Hepatocyte (in vitro differentiated cells): ENCODE measurements at places on chromosomes 6 and 20. TPM values are rescaled to one million over a fixed set of nuclear protein-coding genes. Genes with fewer than 3 reads are reported as not detected.

GRCh38 chr6:1913577-1913976 is 303.9 kb downstream of the FOXC1 start:
- DNase-seq, result no peak

DNA sequence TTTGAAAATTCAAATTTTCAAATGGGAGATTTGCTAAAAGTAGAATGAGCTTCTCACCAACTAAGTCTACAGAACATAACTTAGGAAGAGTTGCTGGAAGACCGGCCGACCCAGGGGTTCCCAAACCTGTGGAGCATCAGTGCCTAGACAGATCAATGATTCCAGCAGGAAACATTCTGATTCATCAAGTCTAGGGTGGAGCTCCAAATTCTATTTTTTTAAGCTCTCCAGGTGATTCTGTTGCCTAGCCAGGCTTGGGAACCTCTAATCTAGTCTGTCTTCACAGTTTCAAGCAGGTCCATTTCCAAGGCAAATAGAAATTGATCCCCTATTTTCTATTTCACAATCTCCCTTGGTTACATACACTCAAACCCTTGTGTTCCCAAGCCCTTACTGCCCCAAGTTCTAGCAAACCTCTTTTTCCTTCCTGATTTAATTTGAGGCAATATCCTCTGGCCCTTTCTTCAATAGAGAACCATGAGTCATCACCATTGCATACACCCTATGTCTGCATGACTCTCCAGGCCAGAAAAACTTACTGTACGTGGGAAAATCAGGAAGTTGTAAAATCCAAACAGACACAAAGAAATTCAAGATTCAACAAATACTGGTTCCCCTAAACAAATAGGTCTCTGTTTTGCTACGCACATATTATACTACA is 8.9 kb downstream of the ATXN1 start:
- DNase-seq, result peak; percentile 63

GRCh38 chr6:68238097-68238601 is 396.9 kb upstream of the ADGRB3 start:
- no peak for DNase-seq

- DNase-seq, result no peak
Measured at GRCh38 chr6:42831237-42831636, 48.2 kb upstream of the RPL7L1 start.

The SPEF1 gene
- total RNA-seq, result 0.63 TPM in 1 of 2 replicates, not detected in the other

The XKR7 gene
- 0.12 and 0.37 TPM in 2 replicates for total RNA-seq

DNA sequence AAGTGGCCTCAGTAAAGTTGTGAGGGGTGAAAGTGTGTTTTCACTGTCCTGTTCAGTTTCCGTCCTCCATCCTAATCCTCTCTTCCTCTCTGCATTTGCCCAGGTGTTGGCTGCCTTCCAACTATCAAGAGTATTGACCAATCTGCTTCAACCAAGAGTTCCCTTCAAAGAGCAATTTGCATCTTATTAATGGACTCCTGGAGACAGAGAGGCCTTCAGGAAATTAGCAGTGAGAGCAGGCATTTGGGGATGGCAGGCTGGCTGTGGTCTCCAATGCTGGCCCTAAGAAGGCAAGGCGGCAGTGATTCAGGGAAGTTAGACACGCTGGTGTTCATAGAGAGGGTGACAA is 77.2 kb downstream of the GPR6 start:
- no peak for DNase-seq

The IL17A gene
- total RNA-seq, result not detected in 2 replicates

- DNase-seq, result no peak
Measured at GRCh38 chr6:148146717-148147462, 195.7 kb upstream of the SASH1 start.

The DXO gene
- 16.1 and 22.2 TPM in 2 replicates for total RNA-seq

The ARMH2 gene
- not detected in 2 replicates for total RNA-seq

The OR14J1 gene
- total RNA-seq, result not detected in 2 replicates

GRCh38 chr6:4441981-4442434 is 306.6 kb upstream of the ECI2 start:
- peak; percentile 18 for DNase-seq

The RGS17 gene
- 0.24 and 0.97 TPM in 2 replicates for total RNA-seq

- no peak for DNase-seq
Measured at GRCh38 chr20:61555566-61555965, 303.5 kb downstream of the CDH4 start.

The EPB41L1 gene
- 32.6 and 36.4 TPM in 2 replicates for total RNA-seq

DNA sequence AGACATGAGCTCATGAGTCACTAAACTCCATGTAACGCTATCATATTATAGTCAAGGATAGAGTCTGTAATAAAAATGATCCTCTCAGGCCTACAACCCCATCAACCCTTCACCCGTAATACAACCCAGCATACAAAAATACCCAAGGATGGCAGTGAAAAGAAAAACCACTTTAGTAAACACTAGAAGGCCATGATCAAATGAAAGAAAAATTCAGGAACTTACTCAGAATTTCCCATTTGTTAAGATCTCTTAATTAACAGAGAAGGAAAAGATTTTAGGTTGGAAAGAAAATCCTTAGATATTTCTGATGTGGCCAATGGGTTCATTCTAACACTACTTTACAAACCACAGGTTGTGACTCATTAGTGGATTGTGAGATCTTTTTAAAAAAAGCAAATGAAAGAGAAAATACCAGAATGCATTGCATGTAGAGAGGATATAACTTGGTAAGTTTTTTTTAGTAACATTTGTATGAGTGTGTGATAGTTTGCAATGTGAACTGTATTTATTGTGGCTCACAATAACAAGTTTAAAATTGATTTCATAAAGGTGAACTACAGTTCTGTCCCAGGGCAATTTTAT is 8.0 kb upstream of the UBE2J1 start:
- no peak for DNase-seq

The BEND6 gene
- total RNA-seq, result 1.2 and 2.4 TPM in 2 replicates

DNA sequence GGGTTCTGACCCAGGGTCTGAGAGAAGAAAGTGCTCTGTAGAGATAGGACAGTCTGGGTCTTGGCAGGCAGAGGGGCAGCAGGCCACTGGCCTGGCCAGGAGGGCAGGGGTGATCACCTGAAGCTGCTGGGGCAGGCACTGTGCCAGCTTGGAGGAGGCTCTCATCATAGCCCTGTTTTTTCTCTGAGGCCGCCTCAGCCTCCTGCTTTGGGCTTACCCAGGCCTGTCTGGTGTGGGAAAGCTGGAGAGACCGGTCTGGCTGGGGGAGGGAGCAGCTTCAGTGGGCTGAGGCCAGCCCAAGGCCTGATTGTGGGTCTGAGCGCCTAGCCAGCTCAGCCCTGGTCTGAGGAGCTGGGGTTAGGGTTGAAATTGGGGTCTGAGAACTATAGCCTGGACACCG is 3.9 kb downstream of the LPIN3 start:
- no peak for DNase-seq

DNA sequence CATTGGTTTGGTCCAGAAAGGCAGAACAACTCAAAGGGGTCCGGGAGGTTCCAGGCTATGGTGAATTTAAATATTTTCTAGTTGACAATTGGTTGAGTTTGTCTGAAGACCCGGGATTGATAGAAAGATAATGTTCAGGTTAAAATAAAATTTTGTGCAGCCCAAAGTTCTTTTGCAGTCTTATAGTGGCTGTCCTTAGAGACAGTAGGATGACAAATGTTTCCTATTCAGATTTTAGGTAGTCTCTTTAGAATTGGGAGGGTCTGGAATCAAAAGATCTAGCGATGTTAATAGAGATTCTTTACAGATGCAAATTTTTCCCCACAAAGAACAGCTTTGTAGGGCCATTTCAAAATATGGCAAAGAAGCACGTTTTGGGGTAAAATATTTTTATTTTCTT is 109.1 kb downstream of the TULP4 start:
- DNase-seq, result no peak

GRCh38 chr20:58405504-58406291 is 16.7 kb downstream of the VAPB start:
- DNase-seq, result no peak

The HRH3 gene
- total RNA-seq, result not detected in 2 replicates

The BANF2 gene
- not detected in 2 replicates for total RNA-seq

DNA sequence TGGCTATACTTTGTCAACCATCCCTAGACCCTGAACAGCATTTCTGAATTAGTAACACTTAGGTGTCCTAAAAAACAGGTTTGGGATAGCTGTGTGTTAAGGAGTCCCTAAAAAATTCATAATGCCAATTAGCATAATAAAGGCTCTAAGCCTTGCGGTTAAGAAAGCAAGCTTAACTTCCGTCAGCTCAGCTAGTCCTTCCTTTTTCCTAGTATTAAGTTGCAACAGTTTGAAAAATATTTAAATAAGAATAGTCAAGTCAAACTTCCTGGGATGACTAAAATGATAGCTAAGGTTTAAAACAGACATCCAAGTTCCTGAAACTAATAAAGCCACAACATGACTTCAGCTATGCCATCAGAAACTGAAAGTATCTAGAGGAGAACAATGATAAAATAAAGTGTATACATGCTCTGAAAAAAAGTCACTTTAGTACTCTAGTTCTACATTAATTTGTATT is 3.5 kb downstream of the AKIRIN2 start:
- DNase-seq, result no peak

The CCDC170 gene
- total RNA-seq, result 0.88 and 1.2 TPM in 2 replicates

The FANCE gene
- 8.7 and 9.0 TPM in 2 replicates for total RNA-seq

GRCh38 chr6:68638230-68638900 is 3.3 kb downstream of the ADGRB3 start:
- DNase-seq, result peak; percentile 55

- DNase-seq, result no peak
Measured at GRCh38 chr20:25453035-25453810, 45.8 kb downstream of the GINS1 start.
